Stimulated activated CD8-positive, alpha-beta memory T cell treated with anti-CD3 and anti-CD28 coated beads, Interleukin-7, amount 100 ng/mL, for 48 hours (primary cell): ENCODE measurements at places on chromosomes 2 and 18.

DNA sequence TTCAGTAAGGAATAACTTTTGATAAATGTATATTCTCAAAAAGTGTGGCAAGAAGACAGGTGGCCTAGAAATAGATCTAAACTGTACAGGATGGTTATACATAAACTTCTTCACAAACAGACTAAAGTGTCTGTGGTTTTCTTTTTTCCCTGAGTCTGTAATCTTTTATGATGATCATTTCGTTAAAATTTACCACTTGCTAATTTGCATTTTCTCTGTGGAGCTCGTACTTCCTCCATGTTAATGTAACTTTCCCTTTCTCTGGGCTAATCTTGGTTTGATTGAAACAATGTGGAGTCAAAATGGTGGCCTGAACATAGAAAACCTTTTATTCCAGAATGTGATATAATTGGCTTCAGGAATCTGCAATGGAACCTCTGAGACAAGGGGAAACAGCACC, 166.2 kb downstream of the FTCDNL1 start:
- DNase-seq: no peak

DNA sequence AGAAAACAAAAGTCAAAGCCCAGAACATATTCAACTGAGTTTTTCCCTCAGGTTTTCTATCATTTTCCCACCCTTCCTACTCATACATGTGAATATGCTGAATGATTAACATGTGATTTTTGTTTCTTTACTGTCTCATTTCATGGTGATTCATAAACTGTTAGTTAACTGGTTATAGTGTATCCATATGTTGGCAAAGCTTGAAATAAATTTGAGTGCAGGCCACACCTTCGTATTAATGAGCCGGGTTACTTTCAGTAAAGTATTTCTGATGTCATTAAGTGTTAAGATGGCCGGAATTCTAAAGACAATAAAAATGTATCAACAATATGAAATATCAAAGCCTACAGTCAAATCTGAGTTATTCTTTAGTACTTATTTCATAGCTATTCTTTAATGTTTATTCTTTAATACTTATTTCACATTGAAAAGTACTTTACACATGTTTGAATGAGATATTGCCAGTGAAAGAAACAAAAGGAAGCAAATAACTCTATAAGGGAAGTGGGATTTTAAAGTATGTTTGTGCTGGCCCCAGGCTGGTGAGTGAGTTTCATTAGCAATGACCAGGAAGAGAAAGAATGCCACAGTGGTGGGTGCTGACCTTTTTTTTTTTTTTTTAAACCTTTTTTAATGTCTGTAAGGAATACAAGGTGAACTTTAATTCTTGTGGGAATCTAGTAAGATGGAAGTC, 178.6 kb downstream of the NEDD4L start:
- no peak for DNase-seq

DNA sequence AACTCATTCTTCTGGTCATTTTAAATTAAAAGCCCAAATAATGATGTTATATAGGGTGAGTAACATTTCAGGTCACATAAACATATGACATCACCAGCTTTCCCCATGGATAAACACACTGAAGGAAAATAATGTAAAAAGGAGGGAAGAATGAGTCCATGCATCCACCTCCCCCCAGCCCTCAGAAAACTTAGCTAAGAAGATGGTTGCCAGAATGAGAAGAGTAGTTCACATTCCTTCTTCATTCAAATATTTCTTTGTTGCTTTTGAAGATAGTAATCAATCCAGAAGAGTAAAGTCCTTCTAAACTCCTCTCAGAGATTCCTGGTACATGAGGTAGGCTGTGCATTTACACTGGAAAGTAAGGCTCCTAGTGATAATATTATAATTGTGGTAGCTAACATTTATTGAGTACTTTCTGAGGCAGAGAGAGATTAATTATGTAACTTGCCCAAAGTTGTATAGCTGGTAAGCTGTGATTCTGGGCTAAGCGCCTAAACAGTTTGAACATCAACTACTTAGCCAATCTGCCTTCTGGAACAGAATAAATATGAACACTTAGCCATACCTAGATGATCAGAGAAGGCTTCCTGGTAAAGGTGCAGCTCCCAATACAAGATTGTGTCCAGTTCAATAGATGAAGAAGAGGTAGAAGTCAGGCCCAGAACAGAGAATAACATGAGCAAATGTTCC, 256.7 kb upstream of the FN1 start:
- no peak for DNase-seq

- no peak for DNase-seq
Observed at GRCh38 chr2:55929476-55929875, 5.9 kb upstream of the EFEMP1 start.

- DNase-seq: no peak
Observed at GRCh38 chr2:9423922-9424272, 443 bp downstream of the CPSF3 start.

GRCh38 chr18:25348386-25349130, 3.4 kb downstream of the ZNF521 start:
- DNase-seq: no peak

DNA sequence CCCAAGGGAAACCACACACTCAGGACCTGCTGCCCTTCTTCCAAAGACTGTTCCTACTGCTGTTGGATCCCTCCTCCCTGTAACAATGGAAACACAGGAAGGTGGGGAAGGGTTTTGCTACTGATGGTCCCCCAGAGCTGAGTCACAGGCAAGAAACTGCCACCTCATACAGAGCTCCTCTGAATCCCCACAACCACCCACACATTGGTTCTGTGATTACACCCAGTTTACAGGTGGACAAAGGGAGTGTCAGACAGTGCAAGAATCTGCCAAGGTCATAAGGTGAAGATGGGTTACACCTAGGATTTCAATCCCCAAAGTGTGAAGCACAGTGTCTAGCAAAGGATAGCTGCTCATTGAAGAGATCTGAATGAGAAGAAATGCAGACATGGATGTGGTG, 141.7 kb upstream of the LMAN1 start:
- DNase-seq: no peak

- no peak for DNase-seq
Observed at GRCh38 chr18:49548229-49548636, 13.6 kb upstream of the LIPG start.

GRCh38 chr2:204551512-204551863, 6.2 kb downstream of the PARD3B start:
- no peak for DNase-seq
